CD4-positive, CD25-positive, alpha-beta regulatory T cell (primary cell): ENCODE measurements at places on chromosomes 4 and X. TPM values are rescaled to one million over a fixed set of nuclear protein-coding genes. Genes with fewer than 3 reads are reported as not detected.

Gene RPL34
- 2,139 TPM for total RNA-seq

Gene MAGEA2B
- total RNA-seq = not detected

Gene DSPP
- not detected for total RNA-seq

Gene FRAS1
- total RNA-seq = not detected

Gene CTAG2
- total RNA-seq = not detected

Gene SSX2
- not detected for total RNA-seq
